RWPE1 (cell line): ENCODE measurements at places on chromosomes 4 and X.

- no peak for DNase-seq
Measured at GRCh38 chr4:7045961-7046921, 3.1 kb downstream of the TADA2B start.

GRCh38 chr4:105558277-105558676 lies 5.9 kb downstream of the ARHGEF38 start:
- no peak for DNase-seq

- DNase-seq: no peak
Measured at GRCh38 chrX:11867610-11868345, 109.7 kb downstream of the MSL3 start.

- no peak for DNase-seq
Measured at GRCh38 chr4:79862821-79863220, 210.2 kb downstream of the ANTXR2 start.

- no peak for DNase-seq
Measured at GRCh38 chr4:184540307-184540706, 66.0 kb upstream of the IRF2 start.

GRCh38 chrX:120299928-120300327 lies 11.3 kb downstream of the TMEM255A start:
- no peak for DNase-seq

GRCh38 chrX:25012793-25013631 lies 2.8 kb downstream of the ARX start:
- no peak for DNase-seq
